Osteocyte (in vitro differentiated cells): ENCODE measurements at places on chromosomes 5 and 9. TPM values are rescaled to one million over a fixed set of nuclear protein-coding genes. Genes with fewer than 3 reads are reported as not detected.

- H3K4me3 ChIP-seq = no peak overlapping the region
- no peaks in the 10 kb centered on the region for H3K4me1 ChIP-seq
- DNase-seq = no peak
- H3K36me3 ChIP-seq = peaks cover 2% of the 10 kb centered on the region
Observed at GRCh38 chr5:168670881-168671575, 91.9 kb upstream of the PANK3 start.

DNA sequence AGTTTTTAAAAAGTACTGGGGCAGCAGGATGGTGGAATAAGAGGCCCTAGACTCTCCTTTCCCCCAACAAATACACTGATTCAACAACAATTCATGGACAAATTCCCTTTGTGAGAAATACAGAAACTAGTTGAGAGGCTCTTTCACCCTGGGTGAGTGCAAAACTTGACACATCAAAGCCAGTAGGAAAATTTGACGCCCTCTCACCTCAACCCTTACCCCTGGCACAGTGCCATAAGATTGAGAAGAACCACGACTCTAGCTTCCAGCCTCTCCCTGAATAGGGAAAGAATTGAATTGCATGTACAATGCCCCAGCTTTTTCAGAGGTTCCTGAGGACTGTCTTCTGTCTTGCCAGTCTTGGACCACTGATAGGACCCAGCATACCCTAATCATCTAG lies 12.3 kb downstream of the KIF4B start:
- no peaks in the 10 kb centered on the region for H3K4me1 ChIP-seq
- H3K27ac ChIP-seq = no peak overlapping the region
- H3K27me3 ChIP-seq = peaks cover 12% of the 10 kb centered on the region
- no peak overlapping the region for H3K4me3 ChIP-seq

DNA sequence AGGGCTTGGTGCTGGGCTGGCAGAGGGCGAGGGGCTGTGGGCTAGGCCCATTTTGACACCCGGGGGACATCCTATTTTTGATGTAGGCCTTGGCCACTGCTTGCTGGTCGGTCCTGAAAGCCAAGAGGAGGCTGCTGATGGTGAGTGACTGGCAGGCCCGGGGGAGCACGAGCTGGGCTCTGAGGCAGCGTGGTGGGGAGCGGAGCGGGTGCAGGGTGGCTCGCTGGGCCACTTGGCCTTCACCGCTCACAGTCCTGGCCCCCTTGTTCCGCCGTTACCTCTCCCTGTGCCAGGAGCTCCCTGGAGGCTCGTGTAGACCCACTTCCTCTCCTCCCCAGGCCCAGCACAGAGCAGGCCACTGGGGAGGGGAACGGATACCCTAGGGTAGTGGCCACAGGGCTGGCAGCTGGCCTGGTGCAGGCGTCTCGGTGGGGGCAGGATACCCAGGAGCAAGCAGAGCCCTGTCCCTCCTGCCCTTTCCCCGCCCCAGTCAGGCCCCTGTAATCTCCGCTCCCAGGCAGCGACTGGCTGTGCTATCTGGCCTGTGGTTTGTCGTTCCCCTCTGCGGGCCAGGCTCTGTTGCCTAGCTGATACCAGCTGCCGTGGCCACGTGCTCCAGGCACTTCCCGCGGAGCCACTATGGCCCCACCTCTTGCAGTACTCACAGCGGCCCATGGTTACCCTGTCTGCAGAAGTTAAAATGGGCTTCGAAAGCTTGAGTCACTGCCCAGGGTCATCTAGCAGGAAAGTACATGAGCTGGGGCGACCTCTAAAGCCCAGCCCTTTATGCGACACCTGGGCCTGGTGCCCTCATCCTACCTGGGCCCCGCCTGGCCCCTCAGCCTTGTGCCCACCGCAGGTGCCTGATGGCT lies 11.7 kb upstream of the DOLPP1 start:
- no peak overlapping the region for H3K4me3 ChIP-seq
- H3K36me3 ChIP-seq = peaks cover 14% of the 10 kb centered on the region
- no peak overlapping the region for H3K27ac ChIP-seq
- H3K27me3 ChIP-seq = no peaks in the 10 kb centered on the region
- DNase-seq = no peak
- no peaks in the 10 kb centered on the region for H3K4me1 ChIP-seq

GRCh38 chr5:14778792-14779070 lies 92.8 kb downstream of the ANKH start:
- peaks cover 5% of the 10 kb centered on the region for H3K36me3 ChIP-seq
- no peaks in the 10 kb centered on the region for H3K27me3 ChIP-seq
- no peak for DNase-seq
- H3K4me3 ChIP-seq = no peak overlapping the region

- H3K4me3 ChIP-seq = no peak overlapping the region
- no peak for DNase-seq
- no peaks in the 10 kb centered on the region for H3K27me3 ChIP-seq
- H3K4me1 ChIP-seq = no peaks in the 10 kb centered on the region
Observed at GRCh38 chr5:162956570-162956969, 480.8 kb upstream of the CCNG1 start.

DNA sequence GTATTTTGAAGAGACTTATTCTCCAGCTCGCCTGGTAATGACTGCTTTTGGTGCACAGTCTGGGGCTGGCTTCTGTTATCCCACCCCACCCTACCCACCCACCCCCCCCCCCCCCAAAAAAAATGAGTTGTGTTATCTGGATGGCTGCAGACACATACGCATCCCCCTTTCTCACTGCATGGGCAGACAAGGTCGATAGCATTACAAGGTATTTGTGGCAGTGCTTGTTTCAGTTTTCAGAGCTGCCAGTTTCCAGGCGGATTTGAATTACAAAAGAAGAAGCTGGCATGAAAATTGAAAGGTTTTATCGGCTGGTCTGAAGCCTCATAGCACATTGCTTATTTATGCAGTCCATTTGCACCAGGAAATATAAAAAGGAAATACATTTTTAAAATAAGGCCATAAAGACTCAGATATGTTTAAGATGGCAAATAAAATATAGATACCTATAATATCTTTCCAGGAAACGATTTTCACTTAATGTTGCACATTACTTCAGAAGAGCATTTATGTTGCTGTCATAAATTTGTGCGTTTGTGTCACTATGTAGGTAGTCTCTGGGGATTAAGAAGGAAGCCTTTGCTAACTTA lies 85.1 kb upstream of the GRHPR start:
- DNase-seq = no peak
- no peaks in the 10 kb centered on the region for H3K27me3 ChIP-seq
- no peaks in the 10 kb centered on the region for H3K36me3 ChIP-seq
- peaks cover 5% of the 10 kb centered on the region for H3K4me1 ChIP-seq

GRCh38 chr5:73298772-73299630 lies 126.0 kb downstream of the TMEM174 start:
- peaks cover 5% of the 10 kb centered on the region for H3K36me3 ChIP-seq
- H3K4me3 ChIP-seq = peak overlapping the region; percentile 66
- H3K27me3 ChIP-seq = peaks cover 51% of the 10 kb centered on the region
- H3K27ac ChIP-seq = peak overlapping the region; percentile 67

DNA sequence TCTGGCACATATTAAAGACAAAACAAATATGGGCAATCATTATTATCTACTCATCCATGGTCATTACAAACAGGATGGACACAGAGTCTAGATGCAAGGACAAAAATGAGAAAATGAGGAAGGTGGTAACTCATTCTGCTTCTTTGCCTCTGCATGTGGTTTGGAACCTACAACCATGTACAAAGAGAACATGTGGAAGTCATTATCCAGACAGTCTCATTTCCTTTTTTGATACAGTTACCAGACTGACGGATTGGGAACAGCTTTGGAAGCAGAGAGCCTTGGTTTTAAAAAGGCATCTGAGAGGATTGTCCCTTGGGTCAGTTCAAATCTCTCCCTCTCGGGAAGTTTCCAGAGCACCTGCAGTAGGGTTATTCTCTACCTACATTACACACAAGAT lies 433.4 kb upstream of the TNC start:
- H3K27me3 ChIP-seq = no peaks in the 10 kb centered on the region
- H3K36me3 ChIP-seq = no peaks in the 10 kb centered on the region
- H3K4me1 ChIP-seq = peaks cover 24% of the 10 kb centered on the region

DNA sequence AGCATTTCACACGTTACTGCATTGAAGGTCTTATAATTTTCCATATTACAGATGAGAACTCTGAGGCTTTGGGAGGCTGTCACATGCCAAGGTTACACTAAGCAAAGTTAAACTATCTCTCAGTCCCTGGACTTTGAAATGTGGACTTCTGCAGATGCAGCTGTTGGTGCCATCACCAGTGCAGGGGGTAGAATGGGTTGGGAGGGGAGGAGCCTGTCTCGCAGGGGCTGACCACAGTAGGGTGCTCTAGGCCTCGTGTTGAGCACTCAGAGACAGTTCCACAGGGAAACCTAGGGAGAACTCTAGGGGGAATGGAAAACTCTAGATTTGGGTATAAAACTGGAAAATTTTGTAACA lies 220.9 kb downstream of the MAPKAP1 start:
- H3K4me1 ChIP-seq = peaks cover 19% of the 10 kb centered on the region
- no peaks in the 10 kb centered on the region for H3K27me3 ChIP-seq
- H3K4me3 ChIP-seq = no peak overlapping the region
- DNase-seq = peak; percentile 62
- H3K27ac ChIP-seq = no peak overlapping the region

DNA sequence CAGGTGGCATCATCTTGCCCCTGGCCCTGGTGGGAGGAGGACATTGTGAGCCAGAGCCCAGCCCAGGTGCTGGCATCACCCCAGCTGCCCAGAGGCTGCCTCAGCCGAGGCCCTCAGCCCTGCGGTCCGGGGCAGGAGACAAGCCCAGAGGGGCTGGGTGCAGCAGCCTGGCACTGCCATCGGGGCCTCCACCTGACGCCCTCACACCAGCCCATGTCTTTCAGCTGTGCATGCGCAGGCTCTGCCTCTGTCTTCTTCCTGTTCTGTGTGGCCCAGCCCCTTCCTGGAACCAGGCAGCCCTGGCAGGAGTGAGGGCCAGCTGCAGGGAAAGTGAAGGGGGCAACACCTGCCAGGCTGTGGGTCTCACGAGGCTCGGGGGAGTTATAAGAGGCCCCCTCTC lies 4.8 kb upstream of the CEL start:
- DNase-seq = no peak
- peaks cover 57% of the 10 kb centered on the region for H3K4me1 ChIP-seq
- H3K27me3 ChIP-seq = no peaks in the 10 kb centered on the region
- no peak overlapping the region for H3K4me3 ChIP-seq

DNA sequence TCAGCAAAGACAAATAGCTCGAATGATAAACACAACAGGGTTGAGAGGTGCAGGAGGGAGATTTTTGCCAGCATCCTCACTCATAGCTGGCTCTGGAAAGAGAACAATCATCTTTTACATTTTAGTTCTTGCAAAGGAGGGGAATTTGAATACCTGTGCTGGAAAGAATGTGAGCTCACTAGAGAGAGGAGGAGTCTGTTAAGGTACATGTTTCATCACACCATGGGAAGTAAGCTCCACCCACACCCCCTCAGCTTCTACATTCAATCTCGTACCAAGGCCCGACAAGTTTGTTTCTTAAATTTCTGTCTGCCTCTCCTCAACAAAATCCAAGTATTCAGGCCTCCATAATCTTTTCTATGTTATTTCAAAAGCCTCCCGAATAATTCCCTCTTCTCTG lies 254.6 kb downstream of the BRINP1 start:
- DNase-seq = no peak
- no peak overlapping the region for H3K4me3 ChIP-seq
- H3K27me3 ChIP-seq = no peaks in the 10 kb centered on the region

DNA sequence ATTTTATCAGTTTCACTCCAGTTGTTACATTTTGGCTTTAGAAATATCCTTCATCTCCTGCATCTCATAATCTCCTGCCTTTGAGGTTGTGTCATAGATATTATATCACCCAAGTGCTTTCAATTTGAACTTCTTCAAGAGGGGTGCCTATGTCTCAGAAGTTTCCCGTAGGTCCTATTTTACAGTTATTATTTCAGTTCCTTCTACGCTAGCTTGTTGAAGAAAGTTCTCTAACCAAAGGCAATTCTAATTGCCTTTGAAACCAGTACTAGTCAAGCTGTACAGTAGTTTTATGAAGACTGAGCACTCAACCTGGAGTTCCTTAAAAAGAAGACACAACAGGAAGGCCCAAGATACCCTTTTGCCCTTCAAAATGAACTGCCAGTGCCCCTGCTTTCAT lies 116.4 kb downstream of the ZCCHC7 start:
- no peaks in the 10 kb centered on the region for H3K4me1 ChIP-seq
- DNase-seq = no peak
- no peak overlapping the region for H3K4me3 ChIP-seq
- no peaks in the 10 kb centered on the region for H3K27me3 ChIP-seq
- peaks cover 17% of the 10 kb centered on the region for H3K36me3 ChIP-seq
- no peak overlapping the region for H3K27ac ChIP-seq

DNA sequence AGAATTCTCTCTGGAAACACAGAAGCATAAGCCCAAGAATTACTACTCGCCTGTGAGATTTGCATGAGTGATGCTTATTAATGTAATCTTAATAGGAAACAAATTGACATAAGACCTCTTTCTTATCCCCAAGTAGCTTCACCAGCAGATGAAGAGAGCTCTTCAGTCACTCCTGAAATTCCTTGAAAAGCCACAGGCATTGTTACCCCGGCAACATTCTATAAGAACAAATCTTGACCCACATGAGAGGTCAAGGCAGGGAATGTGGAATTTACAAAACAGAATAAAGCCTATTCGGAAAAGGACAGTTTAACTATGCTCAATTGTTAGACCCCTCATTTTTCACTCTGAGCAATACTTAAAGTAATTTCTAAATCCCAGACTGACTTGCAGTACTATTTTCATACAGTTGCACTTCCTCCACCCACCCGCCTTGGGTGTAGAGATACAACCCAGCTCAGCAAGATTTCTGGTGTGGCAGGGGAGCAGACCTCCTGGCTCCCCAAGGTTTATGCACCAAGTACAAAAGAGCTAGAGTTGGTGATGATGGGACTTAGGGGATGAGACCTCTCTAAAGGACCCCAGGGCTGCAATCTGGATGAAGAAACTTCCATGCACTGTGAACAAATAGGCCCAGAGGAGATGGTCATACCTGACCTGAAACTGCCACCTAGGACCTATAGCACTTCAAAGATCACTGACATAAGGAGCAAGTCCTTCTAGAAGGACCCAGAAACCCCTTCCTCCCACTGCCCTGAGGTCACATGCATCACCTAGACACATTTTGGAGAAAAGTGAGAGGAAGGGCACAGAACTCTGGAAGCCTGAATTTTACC lies 242.1 kb downstream of the ZNF608 start:
- DNase-seq = no peak
- H3K4me3 ChIP-seq = no peak overlapping the region

GRCh38 chr9:3181049-3181953 lies 337.4 kb upstream of the PUM3 start:
- no peak for DNase-seq
- H3K36me3 ChIP-seq = no peaks in the 10 kb centered on the region
- H3K4me1 ChIP-seq = peaks cover 12% of the 10 kb centered on the region
- peak overlapping the region; percentile 65 for H3K4me3 ChIP-seq

- peaks cover 9% of the 10 kb centered on the region for H3K36me3 ChIP-seq
- no peaks in the 10 kb centered on the region for H3K27me3 ChIP-seq
- no peak for DNase-seq
- peaks cover 31% of the 10 kb centered on the region for H3K4me1 ChIP-seq
Observed at GRCh38 chr5:893137-893506, 438 bp downstream of the TRIP13 start.

The TGFBI gene
- 267 and 343 TPM in 2 replicates for total RNA-seq

The SLIT3 gene
- 31.8 and 40.2 TPM in 2 replicates for total RNA-seq

The ARSK gene
- 9.4 and 10.7 TPM in 2 replicates for total RNA-seq

The PCDHB3 gene
- total RNA-seq = 8.8 and 11.1 TPM in 2 replicates

The CCDC69 gene
- total RNA-seq = 0.78 and 1.7 TPM in 2 replicates

The CATSPER3 gene
- total RNA-seq = not detected in 2 replicates

The CDO1 gene
- 6.6 and 6.9 TPM in 2 replicates for total RNA-seq

The TSLP gene
- not detected in 2 replicates for total RNA-seq

The FOXD4L5 gene
- 0.16 and 0.35 TPM in 2 replicates for total RNA-seq
